ENCODE measurements at places on chromosomes 3 and 15. TPM values are rescaled to one million over a fixed set of nuclear protein-coding genes. Genes with fewer than 3 reads are reported as not detected.

Gene CPLX3
- total RNA-seq, result 0.66 TPM

Gene SNX33
- total RNA-seq, result 42.7 TPM

- H3K27me3 ChIP-seq, result no peaks in the 10 kb centered on the region
- H3K4me1 ChIP-seq, result peaks cover 4% of the 10 kb centered on the region
- DNase-seq, result no peak
- H3K36me3 ChIP-seq, result no peaks in the 10 kb centered on the region
- no peak overlapping the region for H3K4me3 ChIP-seq
Measured at GRCh38 chr15:90004671-90005070, 3.5 kb downstream of the ZNF710 start.

- H3K36me3 ChIP-seq, result no peaks in the 10 kb centered on the region
- DNase-seq, result no peak
- no peak overlapping the region for H3K27ac ChIP-seq
- no peak overlapping the region for H3K4me3 ChIP-seq
- H3K27me3 ChIP-seq, result no peaks in the 10 kb centered on the region
- H3K4me1 ChIP-seq, result no peaks in the 10 kb centered on the region
Measured at GRCh38 chr3:59268170-59268569, 218.3 kb upstream of the CFAP20DC start.

GRCh38 chr15:38847666-38848065, 283.1 kb upstream of the RASGRP1 start:
- no peaks in the 10 kb centered on the region for H3K27me3 ChIP-seq
- no peak overlapping the region for H3K4me3 ChIP-seq
- no peak for DNase-seq
- no peak overlapping the region for H3K27ac ChIP-seq

GRCh38 chr15:100330629-100331215, 11.1 kb downstream of the ADAMTS17 start:
- no peaks in the 10 kb centered on the region for H3K36me3 ChIP-seq
- H3K27me3 ChIP-seq, result no peaks in the 10 kb centered on the region
- no peaks in the 10 kb centered on the region for H3K4me1 ChIP-seq
- DNase-seq, result no peak
- no peak overlapping the region for H3K4me3 ChIP-seq
- no peak overlapping the region for H3K27ac ChIP-seq
